MCF 10A (cell line): ENCODE measurements at places on chromosomes 1 and 21. TPM values are rescaled to one million over a fixed set of nuclear protein-coding genes. Genes with fewer than 3 reads are reported as not detected.

GRCh38 chr1:115113766-115114165, 24.5 kb upstream of the TSPAN2 start:
- H3K36me3 ChIP-seq: no peaks in the 10 kb centered on the region
- DNase-seq: no peak
- H3K27ac ChIP-seq: no peak overlapping the region
- H3K27me3 ChIP-seq: no peaks in the 10 kb centered on the region
- H3K4me1 ChIP-seq: no peaks in the 10 kb centered on the region
- H3K4me3 ChIP-seq: no peak overlapping the region

DNA sequence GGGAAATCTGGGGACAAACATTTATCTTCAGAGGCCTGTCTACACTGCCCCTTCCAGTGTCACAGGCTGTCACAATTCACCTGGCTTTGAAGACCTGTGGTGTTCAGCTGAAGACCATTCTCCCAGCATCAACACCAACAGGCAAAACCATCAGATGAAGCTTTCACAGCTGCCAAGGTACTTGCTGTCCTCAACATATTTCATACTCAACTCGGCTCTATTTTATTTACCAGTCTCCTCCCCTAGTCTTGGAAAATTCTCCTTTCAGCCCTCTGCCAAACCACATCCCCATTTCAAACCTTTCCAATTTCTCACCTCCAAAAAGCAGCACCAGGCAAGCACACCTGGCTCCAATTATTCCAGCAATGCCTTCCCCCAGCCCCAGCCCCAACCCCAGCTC, 108.8 kb downstream of the TGFBR3 start:
- no peaks in the 10 kb centered on the region for H3K27me3 ChIP-seq
- no peak overlapping the region for H3K4me3 ChIP-seq
- H3K27ac ChIP-seq: no peak overlapping the region

GRCh38 chr1:167457936-167458584, 60.3 kb downstream of the CD247 start:
- H3K4me1 ChIP-seq: no peaks in the 10 kb centered on the region
- H3K27ac ChIP-seq: no peak overlapping the region
- H3K36me3 ChIP-seq: no peaks in the 10 kb centered on the region
- DNase-seq: no peak
- H3K4me3 ChIP-seq: no peak overlapping the region
- no peaks in the 10 kb centered on the region for H3K27me3 ChIP-seq

GRCh38 chr1:236051242-236051791, 13.6 kb downstream of the NID1 start:
- H3K27ac ChIP-seq: no peak overlapping the region
- no peaks in the 10 kb centered on the region for H3K4me1 ChIP-seq
- no peaks in the 10 kb centered on the region for H3K27me3 ChIP-seq

Gene ARTN
- 1.9 TPM in 2 replicates for total RNA-seq

Gene FCGR2B
- not detected in 2 replicates for total RNA-seq
